Natural killer cell treated with Interleukin-12 subunit alpha and Interleukin-12 subunit beta and Interleukin-15 and Interleukin-18, amount 100 ng/mL, for 72 hours (primary cell): ENCODE measurements at places on chromosomes 4 and X.

DNA sequence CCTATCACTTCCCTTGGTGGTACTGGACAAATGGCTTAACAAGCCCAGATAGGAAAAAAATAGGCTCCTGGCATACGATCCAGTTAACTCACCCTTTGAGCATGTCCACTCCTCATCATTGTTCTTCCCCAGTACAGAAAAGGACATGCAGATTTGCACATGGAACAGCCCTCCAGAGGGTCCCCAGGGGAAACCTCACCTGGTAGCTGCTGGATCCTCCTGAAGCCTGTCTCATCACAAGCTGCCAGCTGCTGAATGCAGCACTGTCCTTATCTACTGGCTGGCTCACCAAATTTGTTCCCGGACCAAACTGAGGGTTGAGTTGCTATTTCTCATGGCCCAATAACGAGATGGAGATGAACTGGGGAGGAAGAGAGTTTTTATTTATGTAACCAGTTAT, 49.4 kb downstream of the SERTM2 start:
- no peak for DNase-seq

DNA sequence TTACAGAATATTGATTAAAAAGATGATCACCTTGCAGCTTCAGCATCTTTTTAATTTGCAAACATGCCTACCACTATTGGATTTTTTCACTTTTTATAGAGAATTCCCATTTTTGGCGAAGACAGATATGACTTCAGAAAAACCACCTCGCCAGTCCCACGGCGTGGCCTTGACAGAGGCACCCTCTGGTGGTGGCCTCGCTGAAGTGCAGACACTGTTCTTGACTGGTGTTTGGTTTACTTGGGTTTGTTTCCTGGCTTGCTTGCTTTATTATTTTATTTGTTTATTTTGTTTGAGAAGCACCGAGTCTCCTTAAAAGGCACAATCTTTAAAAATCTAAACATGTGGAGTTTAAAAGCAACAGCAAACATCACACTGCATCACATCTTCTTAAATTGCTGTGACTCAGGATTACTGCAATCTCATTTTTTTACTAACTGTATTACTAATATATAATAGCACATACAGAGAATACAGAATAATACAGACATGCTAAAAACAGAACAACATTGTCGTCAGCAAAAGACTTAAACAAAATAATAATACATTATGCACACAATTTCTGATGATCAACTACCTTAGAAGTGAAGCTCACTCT, 13.1 kb upstream of the AMTN start:
- DNase-seq: peak; percentile 64

DNA sequence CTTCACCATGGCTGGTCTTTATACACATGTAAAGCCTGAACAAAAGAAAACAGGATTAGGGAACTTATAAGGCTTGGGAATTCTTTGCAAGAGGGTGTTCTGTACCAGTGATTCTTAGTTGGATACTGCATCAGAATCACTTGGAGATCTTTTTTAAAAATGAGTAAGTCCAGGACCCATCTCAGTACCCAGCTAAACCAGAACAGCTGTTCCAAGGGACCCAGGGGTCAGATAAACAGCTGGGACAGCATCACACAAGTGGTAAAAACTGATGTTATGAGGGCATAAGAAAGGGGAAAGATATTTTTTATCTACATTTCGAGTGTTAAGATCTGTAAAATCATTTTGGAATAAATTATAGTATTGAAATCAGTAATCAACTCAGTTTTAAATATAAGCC, 16.1 kb downstream of the PGRMC2 start:
- DNase-seq: no peak

DNA sequence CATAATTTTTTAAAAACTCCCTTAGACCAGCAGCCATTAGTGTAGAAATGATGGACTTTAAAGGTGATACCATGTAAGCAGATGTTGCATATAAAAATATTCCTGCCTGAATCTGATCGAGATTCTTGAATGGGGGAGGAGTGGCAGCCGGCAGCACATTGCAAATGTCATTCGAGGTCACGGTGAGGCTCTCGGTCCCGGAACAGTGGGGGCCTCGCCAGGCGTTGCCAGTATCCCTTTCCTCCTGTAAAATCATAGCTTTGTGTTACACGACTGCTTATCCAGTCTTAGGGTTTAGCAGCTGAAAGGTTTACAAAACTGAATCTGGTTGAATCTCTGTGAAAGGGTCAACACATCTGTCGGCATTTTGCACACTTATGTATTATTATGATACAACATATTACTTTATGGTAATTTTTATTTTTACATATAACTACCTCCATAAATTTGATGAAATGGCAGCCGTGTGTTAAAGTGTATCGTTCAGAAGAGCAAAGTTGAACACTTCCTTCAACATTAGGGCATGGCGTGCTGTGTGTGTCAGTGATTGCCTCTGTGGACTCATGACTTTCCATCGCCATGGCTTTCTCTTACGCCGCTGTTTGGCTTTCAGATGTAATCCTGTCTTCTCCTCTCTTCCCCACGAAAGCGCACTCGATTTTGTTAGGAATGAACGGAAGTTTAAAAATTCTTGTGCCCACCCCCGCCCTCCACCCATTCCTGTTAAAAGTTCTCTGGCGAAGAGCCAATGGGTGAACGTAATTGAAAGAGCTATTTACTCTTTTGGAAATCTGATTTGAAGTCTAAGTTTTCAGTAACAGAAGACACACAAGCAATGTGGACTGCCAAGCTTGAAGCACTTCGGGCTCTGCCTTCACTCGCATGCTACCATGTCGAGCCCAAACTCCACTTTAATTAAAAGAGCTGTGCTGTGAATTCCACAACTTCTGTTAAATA, 114.8 kb downstream of the STOX2 start:
- DNase-seq: no peak

- DNase-seq: no peak
Observed at GRCh38 chrX:140762061-140762460, 52.5 kb downstream of the LINC00632 start.
